ENCODE measurements at places on chromosomes 11 and 22.

DNA sequence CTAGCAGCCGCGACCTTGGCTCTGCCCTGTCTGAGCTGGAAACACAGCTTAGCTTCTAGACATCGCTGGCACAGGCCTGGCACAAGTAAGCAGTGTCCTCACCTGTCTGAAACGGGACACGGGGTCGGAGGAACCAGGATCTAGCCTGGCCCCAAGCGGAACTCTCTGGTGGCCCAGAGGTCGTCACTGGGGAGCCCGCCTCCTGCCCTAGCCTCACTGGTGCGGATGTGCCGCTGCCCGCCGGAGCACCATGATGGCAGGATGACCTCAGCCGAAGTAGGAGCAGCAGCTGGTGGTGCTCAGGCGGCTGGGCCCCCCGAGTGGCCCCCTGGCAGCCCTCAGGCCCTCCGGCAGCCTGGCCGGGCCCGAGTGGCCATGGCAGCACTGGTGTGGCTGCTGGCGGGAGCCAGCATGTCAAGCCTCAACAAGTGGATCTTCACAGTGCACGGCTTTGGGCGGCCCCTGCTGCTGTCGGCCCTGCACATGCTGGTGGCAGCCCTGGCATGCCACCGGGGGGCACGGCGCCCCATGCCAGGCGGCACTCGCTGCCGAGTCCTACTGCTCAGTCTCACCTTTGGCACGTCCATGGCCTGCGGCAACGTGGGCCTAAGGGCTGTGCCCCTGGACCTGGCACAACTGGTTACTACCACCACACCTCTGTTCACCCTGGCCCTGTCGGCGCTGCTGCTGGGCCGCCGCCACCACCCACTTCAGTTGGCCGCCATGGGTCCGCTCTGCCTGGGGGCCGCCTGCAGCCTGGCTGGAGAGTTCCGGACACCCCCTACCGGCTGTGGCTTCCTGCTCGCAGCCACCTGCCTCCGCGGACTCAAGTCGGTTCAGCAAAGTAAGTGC is 871 bp downstream of the SLC35E4 start:
- DNase-seq, result no peak

GRCh38 chr22:34096770-34097169 is 176.5 kb upstream of the LARGE1 start:
- DNase-seq, result no peak

- no peak for DNase-seq
Measured at GRCh38 chr22:32823024-32823730, 21.7 kb downstream of the TIMP3 start.

DNA sequence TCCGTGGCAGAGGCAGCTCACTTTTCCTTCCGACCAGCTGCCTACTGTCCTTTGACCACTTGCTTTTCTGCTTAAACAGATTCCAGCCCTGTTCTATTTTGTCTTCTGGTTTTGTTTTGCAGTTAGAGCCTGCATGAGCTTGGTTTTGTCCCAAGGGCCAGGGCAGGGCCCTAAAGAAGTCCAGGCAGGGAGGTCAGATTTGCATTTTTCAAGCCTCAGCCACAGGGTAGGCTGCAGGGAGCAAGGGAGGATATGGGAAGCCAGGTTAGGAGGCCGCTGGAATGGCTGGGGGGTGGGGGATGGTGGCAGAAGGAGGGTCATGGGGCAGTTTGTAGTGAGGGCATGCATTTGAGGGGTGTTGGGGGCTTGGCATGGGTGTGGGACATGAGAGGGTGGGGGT is 23.1 kb downstream of the FADD start:
- DNase-seq, result no peak

DNA sequence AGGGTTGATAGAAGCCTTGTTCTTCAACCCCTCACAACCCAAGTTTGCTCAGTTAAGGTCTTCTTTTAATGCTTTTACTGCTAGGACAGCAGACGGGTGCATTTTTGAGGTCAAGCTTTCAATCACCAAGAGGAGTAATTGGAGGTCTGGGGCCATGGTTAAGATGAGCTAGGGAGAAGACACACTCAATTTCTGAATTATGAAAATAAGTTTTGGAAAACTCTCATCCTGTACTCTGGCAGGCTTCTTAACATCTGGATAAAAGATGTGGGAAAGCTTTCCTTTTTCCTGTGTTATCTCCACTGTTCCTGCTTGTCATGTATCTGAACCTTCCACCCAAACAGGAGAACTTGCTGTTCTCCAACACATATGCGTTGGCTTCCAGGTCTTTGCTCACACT is 9.7 kb downstream of the ABTB2 start:
- no peak for DNase-seq

DNA sequence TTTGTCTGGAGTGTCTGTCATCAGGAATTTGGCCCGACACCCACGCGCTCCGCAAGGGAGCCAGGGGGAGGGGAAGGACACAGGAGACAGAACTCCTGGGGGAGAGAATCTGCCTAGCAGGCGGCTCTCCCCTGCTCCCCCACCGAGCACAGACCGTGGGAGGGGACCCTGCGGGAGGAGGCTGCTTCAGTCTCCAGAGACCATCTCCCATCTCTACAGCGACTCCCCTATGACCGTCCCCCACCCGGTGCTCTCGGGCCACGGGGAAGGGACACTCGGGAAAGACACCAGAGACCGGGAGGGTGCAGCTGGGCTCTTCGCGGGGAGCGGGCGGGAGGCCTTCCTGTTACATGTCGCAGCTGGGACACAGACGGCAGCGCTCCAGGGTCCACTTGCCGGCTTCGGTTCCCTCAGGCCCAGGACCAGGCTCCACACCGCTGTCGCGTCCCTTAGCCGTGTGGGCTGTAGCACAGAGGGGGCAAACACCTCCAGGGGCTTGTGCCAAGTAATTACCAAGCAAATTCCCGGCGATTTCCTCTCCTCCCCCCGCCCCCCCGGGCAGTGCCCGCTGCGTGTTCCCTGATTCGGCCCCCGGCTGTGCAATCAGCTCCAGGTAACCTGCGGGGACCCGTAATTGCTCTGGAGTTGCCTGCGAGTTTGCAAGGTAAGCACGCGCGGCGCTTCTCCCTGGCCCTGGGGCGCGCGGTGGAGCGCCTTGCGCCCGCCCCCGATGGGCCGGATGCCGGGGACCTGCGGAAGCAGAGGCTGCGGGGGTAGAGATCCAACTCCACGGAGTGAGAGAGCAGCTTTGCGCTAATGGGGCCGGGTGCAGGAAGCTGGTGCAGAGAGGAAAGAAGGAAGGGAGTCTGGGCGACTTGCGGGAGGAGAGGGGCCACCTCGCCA is 155.1 kb upstream of the CADM1 start:
- no peak for DNase-seq

DNA sequence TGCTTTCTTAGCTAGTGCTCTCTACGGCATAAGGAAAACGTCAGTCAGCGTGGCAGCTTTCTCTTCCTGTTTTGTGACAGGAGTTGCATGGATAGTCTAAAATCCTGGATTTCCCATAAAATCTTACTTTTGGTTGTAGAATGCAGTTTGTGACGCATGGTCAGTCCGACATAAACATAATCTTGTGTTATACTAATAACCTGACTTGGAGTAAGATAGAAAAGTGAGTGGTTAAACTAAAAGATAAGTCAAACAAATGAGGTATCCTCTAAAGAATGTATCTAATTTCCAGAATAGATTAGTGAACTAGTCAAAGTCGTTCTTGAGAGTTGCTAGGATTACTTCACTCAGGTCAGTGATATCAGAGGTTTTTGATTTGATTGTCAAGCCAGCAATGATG is 157.6 kb downstream of the PGR start:
- no peak for DNase-seq

DNA sequence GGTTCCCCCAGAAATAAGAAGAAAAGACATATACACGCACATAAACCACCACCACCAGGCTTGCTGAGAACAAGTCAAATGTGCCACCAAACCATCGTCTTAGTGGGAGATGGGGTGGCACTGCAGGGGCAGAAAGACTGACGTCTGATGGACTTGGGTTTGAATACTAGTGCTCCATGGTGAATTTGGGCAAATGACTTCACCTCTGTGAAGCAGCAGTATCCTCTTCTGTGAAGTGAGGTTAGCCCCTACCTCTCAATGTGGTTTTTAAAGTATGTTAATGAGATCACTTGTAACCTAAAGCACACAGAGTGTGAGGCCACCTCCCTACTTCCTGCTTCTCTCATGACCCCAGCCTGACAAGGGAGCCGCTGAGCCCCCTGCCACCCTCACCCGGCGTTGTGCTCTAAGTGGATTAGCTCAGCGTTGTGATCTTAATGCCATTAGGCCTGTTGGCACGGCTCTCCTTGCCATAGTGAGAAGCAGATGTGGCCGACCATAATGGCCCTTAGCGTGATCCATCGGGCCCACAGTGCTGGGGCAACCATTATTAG is 14.4 kb downstream of the ZBTB16 start:
- no peak for DNase-seq

DNA sequence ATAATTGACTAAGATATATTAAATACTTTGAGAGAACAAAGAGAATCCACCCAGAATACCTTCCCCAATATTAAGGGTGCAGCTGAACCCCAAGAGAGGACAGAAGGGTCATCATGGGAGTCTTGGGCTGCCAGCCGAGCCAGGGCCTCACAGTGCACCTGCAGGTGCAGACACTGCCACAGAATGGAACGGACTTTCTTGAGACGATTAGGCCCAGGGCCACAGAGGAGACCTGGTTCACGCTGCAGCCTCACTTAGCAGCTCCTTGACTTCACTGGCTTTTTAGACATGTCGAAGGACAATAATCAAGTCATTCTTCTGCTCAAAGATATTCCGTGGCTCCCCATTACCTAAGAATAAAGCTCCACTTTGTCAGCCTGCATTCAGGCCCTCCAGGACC is 100.6 kb downstream of the PHF21B start:
- DNase-seq, result no peak

DNA sequence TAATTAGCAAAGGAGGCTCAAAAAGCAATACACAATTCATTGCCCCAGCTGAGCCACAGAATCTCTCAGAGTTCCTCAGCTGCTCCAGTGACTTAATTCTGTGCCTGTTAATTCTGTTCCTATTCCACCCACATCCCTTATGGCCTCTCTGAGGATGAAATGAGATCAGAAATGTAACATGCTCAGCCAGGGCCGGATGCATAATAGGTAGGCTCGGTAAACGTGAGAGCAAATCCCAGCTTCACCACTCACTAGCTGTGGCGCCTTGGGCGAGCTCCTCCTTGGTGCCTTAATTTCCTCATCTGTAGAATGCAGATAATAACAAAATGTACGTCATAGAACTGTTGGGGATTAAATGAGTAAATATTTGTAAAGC is 42.8 kb upstream of the DKK3 start:
- DNase-seq, result no peak

DNA sequence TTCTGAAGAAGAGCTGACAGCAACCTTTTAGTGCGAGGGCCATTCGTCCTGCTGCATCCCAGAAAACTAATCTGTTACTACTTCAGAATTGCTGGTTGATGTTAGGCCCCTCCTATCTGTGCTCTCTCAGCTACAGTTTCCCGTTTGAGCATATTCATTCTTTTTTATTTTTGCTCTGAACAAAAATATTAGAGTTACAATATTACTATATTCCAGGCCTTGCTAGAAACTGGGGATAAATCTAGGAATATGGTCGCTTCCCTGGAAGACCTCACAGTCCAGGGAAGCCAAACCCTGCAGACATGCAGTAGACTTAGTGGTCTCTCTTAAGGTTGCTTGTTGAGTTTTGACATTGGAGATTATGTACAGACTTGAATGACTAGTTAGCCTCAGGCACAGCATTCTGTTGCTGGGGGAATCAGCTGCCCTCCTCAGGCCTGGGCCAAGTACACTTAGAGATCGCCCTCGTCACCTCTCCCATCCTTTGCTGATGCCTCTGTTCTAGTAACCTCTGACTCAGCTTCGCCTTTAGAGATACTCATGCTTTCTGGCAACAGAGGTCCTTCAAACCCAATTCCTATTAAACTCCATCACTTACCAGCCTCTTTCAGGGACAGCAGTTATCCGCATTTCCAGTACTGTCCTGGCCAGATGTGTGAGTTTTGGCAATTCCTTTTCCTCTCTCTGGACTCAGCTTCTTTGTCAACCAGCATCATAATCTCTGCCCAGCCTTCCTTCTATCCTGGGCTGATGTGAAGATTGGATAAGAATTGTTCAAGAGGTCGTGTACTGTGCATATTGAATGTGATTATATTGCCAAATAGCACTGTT is 698 bp upstream of the ANAPC15 start:
- DNase-seq, result no peak

- DNase-seq, result no peak
Measured at GRCh38 chr11:119592642-119593041, 136.4 kb downstream of the NECTIN1 start.

GRCh38 chr11:115911613-115912346 is 407.6 kb upstream of the CADM1 start:
- no peak for DNase-seq
